ENCODE measurements at places on chromosomes 11 and 22. TPM values are rescaled to one million over a fixed set of nuclear protein-coding genes. Genes with fewer than 3 reads are reported as not detected.

The C11orf16 gene
- not detected for total RNA-seq

DNA sequence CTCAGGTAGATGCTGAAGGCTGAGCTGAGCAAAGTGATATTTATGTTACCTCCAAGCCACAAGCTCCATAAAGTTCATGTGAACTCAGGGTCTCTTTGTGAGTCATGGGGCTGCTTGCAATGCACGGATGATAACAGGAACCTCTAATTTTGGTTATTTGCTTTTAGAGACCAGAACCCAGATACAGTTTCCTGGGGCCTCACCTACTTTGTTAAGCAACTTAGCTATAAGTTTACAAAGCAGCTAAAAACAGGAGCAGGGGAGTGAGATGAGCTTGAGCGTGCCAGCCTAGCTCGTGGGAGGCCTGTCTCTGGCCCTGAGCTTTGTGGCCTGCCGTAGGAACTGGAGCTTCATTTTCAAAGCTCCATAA is 29.2 kb downstream of the SREBF2 start:
- DNase-seq: peak; percentile 61

DNA sequence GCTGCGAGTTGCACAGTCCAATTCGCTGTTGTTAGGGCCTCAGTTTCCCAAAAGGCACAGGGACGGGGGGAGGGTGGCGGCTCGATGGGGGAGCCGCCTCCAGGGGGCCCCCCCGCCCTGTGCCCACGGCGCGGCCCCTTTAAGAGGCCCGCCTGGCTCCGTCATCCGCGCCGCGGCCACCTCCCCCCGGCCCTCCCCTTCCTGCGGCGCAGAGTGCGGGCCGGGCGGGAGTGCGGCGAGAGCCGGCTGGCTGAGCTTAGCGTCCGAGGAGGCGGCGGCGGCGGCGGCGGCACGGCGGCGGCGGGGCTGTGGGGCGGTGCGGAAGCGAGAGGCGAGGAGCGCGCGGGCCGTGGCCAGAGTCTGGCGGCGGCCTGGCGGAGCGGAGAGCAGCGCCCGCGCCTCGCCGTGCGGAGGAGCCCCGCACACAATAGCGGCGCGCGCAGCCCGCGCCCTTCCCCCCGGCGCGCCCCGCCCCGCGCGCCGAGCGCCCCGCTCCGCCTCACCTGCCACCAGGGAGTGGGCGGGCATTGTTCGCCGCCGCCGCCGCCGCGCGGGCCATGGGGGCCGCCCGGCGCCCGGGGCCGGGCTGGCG is at the start of gene BCR:
TSS of gene BCR (plus strand) at position 209 of the 592 bp plus-strand sequence. CDS start 452 bp downstream, outside the sequence.
- peak; percentile 90 for DNase-seq

DNA sequence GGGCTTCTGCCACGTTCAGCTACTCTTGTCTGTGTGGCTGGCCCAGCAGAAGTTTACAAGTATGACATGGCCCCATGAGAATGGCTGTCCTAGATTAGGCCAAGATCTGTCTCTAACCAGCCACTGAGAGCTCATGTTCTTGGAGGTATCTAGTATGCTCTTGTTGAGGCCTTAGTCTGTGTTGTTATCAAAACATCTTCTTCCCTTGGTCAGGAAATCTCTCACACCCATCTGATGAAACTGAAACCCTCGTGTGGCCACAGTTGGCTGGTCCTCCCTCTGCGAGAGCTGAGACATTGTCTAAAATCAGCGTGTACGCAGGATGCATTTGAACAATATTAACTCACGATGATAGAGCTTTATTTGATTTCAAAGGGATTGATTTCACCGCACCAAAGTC is 109.0 kb upstream of the NNMT start:
- DNase-seq: no peak

The RAB3IL1 gene
- total RNA-seq: 10.8 TPM

The TMA7B gene
- total RNA-seq: not detected

- peak; percentile 35 for DNase-seq
Measured at GRCh38 chr11:20162824-20163782, 2.8 kb upstream of the DBX1 start.

DNA sequence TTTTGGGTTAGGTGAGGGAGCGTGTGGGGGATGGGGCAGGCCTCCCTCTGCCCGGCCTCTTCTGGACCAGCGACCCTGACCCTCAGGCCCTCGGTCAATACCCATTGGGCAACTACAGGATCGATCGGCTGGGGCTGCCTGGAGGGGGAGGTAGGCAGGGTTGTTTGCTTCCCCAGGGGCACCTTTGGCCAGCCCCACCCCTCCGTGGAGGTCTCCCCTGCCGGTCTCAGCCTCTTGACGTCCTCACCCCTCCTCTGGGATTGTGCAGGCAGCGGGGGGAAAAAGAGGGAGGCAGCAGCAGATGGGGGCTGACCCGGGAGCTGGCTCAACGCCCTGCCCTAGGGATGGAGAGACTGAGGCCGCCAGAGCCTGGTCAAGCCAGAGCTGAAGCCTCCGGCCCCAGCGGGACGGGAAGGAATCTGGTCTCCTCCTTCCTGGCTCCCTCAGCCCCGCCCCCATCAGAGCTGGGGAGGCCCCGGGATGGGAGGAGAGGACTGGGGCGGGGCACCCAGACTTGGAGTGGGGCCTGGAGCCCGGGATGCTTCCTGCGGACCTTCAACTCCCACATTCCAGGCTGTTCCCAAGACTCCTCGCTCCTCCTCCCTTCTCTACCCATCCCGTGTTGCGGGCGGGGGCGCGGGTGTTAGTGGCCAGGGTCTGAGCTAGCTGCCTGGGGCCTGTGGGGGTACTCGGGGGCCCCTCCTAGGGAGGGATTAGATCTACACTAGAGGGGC is 14.4 kb upstream of the CDC42EP1 start:
- DNase-seq: peak; percentile 96

The PRR5 gene
- total RNA-seq: 44.2 TPM

DNA sequence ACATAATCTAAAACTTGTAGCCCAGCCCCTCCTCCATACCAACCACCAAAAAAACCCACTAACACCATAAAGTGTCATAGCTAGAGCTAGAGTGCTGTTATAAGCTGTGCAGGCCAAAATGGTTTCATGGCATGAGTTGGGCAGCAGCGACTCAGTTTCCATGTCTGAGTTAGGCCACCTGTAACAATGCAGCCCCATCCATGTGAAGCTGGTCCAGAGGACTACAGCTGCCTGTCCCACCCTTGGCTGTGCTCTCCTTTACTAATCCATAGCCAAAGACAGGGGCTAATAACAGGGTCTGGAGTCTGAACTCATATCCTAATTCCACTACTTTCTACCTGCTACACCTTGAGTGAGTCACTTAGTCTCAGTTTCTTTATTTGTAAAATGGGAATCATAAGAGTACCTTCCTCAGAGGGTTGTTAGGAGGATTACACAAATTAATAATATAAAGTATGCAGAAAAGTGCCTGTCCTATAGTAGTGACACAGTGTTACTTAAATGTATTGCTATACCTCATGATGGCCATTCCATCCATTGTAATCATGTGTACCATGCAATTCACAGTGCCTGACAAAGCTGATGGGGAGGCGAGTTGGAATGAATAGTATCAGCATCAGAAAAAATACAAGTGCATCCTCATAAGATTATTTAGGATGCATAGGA is 20.6 kb downstream of the KCNQ1OT1 start:
- DNase-seq: no peak

DNA sequence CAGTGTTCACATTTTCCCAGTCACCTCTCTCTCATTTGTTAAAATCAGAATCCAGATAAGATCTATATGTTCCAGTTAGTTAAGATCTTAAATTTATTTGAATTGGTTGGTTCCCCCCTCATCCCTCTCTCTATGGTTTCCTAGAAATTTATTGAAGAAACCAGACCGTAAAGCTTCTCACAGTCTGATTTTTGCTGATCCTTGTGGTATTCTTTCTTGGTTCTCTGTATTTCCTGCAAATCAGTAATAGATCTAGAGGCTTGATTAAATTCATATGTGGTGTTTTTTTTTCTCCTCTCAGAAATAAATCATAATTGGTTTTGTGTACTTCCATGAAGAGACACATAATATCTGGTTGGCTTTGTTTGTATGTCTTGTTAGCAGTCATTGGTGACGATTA is 147.5 kb downstream of the TMEM135 start:
- DNase-seq: no peak

DNA sequence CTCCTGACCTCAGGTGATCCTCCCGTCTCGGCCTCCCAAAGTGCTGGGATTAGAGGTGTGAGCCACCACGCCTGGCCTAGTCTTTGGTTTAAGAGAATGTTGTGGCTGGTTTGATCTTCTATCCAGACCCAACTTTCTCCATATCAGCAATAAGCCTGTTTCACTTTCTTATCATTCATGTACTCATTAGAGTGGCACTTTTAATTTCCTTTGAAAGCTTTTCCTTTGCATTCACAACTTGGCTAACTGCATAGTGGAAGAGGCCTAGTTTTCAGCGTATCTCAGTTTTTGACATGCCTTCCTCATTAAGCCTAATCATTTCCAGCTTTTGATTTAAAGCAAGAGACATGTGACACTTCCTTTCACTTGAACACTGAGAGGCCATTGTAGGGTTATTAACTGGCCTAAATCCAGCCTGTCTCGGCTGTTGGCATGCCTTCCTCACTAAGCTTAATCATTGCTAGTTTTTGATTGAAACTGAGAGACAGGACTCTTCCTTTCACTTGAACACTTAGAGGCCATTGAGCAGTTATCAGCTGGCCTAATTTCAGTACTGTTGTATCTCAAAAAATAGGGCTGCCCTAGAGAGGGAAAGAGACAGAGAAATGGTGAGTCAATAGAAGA is 13.1 kb upstream of the RPL3 start:
- no peak for DNase-seq

DNA sequence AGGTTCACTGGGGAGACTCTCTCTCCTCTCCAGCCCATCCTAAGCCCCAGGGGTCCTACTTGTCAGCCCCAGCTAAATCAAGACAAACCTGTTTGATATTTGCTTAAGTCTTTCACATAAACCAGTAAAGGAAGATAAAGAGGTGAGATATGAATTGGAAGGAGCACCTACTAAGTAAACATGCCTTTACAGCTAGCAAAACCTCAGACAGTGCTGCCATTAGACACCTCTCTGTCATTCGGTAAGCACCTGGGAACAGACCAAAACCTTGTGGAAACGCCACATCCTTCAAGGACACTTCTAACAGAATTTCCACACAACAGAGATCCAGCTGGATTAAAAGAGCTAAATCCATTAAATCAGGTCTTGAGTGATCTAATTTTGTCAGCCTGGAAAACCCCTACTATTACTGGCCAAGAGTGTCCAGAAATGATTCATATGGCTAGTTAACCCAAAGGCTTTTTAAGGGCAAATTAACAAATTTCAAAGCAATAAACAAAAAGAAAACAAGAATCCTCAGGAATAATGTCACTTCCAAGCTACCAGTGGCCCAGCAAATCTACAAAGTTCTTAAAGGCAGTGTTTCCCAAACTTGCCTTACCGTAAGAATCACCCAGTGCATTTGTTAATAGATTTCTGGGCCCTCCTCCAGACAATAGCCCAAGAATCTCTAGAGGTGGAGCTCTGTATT is 2.4 kb downstream of the VPS37C start:
- DNase-seq: no peak

The EFCAB6 gene
- total RNA-seq: 1.0 TPM

DNA sequence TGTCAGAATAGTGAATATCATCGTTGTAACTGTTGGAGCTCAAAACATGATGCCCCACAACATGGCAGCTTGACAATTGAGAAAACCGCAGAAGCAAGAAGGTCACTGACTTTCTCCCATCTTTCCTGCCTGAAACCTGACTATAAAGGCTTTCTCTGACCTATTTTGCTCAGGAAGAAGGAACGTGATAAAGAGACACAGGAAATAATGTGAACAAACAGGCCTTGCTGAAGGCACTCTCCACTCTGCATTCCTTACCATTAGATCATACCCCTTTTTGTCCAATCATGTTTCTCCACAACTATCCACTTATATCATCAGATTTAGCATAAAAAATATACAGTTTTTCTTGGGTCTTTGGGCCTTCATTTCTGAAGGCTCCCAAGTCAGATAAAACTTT is 916.8 kb downstream of the METTL15 start:
- DNase-seq: no peak

GRCh38 chr11:11016068-11016467 is 158.2 kb upstream of the ZBED5 start:
- peak; percentile 28 for DNase-seq

The SHANK3 gene
- total RNA-seq: 2.9 TPM

The GDPD4 gene
- total RNA-seq: 0.47 TPM

DNA sequence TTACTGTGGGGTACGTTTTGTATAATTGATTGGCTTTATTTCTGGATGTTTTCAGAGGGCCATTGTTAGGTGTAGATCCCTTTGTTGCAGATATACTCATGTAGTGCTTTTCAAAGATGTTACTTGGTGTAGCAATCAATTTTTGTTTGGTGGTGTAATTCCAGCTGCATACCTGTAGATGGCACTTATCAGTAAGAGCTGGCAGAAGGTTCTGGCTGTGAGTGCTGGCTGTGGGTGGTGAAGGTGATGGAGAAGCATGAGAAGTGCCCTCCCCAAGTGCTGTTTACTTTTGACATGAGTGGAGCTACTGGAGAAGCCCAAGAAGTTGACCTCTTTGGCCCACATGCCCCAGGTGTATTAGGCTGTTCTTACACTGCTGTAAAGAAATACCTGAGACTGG is 1074.9 kb downstream of the FAM181B start:
- DNase-seq: peak; percentile 33

GRCh38 chr11:132037467-132037862 is 667.0 kb downstream of the NTM start:
- no peak for DNase-seq

- DNase-seq: no peak
Measured at GRCh38 chr11:18776324-18776723, 15.3 kb downstream of the PTPN5 start.

GRCh38 chr11:108345767-108346166 is 121.6 kb downstream of the C11orf65 start:
- DNase-seq: no peak

DNA sequence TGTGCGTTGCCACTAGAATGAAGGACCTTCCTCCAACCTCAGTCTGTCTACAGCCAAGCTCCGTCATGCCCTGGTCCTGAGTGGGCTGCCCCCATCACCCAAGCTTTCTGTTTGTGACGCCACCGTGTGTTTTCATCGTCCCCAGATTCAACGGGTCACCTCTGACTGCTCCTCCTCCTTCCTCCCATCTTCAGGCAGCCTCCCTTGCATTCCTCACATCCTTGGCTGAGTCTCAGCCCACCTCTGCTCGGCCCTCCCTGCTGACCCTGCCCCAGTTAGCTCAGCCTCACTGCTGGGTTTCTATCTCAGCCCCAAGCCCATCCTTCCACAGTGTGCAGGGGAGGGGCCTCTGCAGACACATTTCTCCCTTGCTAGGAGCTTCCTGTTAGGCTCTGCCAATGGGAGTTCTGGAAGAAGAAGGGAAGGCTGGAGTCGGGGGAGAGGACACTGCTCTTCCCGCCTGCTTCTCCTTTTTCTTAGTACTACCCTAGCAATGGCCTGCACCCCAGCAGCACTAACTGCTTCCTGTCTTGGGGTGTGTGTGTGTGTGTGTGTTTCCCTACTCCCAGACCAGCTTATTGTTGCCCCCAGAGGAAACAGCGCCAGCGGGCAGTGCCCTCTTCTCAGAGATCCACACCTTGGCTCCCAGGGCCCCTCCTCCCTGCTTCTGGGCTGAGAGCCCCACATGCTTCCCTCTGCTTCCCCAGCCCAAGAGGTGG is 5.2 kb downstream of the IFT27 start:
- no peak for DNase-seq

DNA sequence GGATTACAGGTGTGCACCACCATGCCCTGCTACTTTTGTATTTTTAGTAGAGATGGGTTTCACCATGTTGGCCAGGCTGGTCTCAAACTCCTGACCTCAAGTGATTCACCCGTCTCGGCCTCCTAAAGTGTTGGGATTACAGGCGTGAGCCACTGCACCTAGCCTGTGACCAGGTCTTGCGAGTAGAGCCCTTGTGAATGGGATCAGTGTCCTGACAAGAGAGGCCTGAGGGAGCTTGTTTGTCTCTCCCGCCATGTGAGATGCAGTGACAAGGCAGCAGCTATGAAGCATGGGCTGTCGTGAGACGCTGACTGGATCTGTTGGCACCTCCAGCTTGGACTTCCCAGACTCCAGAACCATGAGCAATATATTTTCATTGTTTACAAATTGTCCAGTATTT is 69.3 kb downstream of the LRRC32 start:
- peak; percentile 3 for DNase-seq

All from hepatocyte (in vitro differentiated cells).